Brain microvascular endothelial cell (primary cell): ENCODE measurements at places on chromosomes 13 and 19.
A peak's percentile ranks its signal among the peaks of the same experiment; 100 is the strongest.

DNA sequence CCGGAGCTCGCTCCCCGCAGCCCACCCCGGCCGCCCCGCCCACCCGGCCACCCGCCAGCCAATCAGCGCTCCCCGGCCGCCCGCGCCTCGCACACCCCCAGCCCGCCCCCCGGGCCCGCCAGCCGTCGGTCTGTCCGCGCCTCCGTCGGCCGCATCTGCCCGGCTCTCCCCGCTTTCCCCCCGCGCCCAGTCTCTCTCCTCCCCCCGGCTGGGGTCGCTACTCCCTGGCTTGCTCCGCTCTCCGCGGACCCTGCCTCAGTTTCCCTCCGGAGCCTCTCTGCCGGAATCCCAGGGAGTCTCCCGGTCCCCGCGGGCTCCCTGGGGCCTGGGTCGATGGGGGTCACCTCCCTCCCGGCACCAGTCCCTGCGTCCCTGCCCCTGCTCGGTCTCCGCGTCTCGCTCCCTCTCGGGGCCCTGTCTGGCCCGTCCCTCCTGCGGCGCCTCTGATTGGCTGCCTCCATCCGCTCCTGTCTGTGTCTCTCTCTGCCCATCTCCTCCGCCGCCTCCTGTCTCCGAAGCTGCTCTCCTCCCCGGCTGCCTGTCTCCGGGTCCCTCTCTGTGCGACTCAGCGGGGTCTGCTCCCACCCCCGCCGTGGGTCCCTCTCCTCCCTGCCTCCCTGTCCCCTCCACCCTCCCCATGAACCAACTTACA, 484 bp downstream of the IL11 start:
- DNase-seq, result peak; percentile 74

DNA sequence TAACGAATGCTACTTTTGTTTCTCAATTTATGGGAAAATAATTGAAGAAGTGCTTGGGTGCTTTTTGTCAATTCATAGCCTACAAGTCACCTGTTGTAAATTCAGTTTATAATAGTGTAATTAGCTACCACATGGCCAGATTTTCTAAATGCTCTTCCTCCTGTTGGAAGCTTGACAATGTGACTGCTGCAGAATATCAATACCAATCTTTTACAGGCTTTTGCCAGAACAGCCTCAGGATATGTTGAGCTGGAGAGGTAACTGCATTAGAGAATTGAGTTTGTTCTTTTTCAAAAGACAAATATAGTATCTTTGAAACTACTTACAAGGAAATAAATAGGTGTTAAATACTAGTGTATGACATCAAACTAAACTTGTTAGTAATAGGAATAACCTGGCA, 277.8 kb downstream of the POU4F1 start:
- DNase-seq, result no peak

DNA sequence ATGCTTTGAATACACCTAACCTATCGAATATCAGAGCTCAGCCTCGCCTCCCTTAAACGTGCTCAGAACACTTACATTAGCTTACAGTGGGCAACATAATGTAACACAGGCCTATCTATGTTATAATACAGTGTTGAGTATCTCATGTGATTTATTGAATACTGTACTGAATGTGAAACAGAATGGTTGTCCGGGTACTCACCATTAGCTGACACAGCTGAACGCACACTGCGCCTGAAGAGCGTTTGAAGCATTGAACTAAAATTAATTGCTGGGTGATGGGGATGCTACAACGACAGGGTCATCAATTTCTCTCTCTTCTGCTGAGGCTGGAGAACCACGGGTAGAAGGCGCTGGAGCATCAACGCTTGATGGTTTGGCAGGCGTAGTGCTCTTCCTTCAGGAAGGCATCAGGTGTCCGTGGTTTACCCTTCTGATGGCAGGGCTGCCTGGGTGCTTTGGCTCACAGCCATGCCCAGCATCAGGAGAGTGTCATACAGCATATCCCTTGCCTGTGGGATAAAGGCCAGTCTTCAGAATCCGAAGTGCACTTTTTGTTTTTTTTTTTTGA, 46.9 kb upstream of the UBE2L5 start:
- DNase-seq, result no peak

DNA sequence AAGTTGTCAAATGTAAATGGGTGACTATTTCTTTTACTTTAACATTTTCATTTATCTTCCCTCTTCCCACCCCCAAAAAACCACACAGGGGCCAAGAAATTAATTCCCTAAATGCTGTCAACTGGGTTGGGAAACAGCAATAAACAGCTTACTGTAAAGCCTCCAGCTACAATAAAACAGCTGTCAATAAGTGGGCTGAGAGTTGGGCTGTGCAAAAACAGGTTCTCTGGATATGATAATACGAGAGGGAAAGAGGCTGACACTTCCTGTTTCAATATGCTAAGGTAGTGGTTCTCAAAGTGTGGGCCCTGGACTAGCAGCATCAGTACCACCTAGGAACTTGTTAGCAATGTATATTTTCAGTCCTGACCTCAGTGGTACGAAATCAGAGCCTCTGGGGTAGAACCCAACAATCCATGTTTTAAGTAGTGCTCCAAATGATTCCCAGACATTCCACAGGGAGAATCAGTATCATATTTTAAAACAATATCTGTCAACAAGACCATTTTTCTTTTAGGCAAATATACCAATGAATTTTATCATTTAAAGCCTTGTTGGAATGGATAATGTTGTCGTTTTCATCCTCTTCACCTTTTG, 8.4 kb downstream of the PCDH9 start:
- DNase-seq, result no peak

- no peak for DNase-seq
Measured at GRCh38 chr13:54162069-54162468, 1133.5 kb downstream of the OLFM4 start.

GRCh38 chr13:57558051-57558467, 73.5 kb upstream of the PCDH17 start:
- no peak for DNase-seq

- DNase-seq, result peak; percentile 44
Measured at GRCh38 chr13:44930963-44931623, 58.2 kb downstream of the NUFIP1 start.

- no peak for DNase-seq
Measured at GRCh38 chr13:41563984-41564365, 106.6 kb downstream of the RGCC start.

DNA sequence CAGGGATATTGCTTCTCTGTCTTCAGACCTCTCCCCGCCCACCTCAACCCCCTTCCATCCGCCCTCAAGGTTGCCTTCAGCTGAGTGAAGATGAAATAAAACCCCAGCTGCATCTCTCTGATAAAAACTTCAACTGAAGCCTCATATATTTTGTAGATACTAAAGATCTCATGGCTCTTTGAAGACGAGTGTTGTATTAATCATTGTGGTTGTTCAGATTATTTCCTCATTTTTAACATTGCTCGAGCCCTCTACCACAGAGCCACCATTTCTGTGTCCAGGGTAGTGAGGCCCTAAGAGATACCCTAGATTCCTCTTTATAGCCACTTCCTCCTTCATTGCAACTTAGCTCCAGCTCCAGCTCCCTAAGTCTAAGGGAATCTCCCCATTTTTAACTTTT, 312.8 kb upstream of the ZNF507 start:
- no peak for DNase-seq

GRCh38 chr13:25095851-25096453, at the start of gene PABPC3:
Gene PABPC3, plus strand, starts transcription at chr13:25096136. Its CDS starts 63 bp downstream, at chr13:25096199.
- no peak for DNase-seq

GRCh38 chr19:29576046-29576606, 30.0 kb upstream of the POP4 start:
- no peak for DNase-seq

- DNase-seq, result no peak
Measured at GRCh38 chr19:1001538-1002166, 1.4 kb downstream of the GRIN3B start.

DNA sequence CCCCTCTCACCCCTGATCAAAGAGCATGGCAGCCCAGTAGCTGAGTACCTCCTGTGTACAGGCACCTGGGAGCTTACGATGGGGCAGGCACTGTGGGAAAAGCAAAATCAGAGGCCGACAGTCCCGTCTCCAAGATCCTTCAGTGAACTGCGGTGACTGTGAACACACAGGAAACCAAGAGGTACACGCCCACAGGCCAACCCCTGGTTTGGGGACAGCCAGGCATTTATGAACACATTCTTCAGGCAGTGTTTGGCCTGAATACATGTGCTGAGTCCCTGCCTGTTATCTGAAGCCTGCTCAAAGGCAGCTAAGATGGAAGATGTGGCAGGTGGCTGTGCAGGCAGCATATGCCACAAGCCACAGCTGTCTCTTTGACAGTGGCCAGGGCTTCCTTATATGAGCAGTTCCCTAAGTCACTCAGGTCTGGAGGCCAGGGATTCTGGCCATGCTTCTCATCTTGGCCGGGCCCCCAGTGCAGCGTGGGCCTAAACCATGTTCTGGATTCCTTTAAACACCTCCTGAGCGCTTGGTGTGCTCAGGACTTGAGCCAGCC, 123.6 kb downstream of the UQCRFS1 start:
- DNase-seq, result no peak

DNA sequence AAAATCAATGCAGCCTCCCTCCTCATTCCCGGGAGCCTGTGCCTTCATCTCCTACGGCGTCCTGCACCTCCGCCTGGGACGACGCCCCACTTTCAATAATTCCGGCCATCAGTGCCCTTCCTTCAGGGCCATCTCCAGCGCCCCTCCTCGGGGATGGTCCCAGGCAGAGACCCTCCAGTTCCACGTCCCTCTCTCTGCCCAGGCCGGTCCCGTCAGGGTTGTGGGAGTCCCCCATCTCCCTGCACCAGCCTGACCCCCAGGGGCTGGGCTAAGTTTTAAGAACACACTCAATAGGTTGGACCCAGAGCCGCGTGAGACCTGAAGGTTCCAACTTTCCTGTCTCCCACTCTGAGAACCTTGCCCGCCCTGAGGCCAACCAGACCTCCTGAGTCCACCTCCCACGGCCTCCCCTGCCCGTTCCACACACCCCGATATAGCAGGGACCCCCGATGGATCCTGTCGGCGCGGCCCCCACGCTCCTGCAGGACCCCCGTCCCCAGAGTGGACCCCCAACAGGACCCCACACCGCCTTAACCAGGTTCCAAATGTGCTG, 646 bp downstream of the TMEM161A start:
- DNase-seq, result no peak

GRCh38 chr13:50616101-50616500, 227.4 kb downstream of the DLEU7 start:
- peak; percentile 69 for DNase-seq

- no peak for DNase-seq
Measured at GRCh38 chr19:23542562-23542961, 144.4 kb downstream of the ZNF675 start.
